ENCODE measurements at places on chromosomes 2 and 18.

DNA sequence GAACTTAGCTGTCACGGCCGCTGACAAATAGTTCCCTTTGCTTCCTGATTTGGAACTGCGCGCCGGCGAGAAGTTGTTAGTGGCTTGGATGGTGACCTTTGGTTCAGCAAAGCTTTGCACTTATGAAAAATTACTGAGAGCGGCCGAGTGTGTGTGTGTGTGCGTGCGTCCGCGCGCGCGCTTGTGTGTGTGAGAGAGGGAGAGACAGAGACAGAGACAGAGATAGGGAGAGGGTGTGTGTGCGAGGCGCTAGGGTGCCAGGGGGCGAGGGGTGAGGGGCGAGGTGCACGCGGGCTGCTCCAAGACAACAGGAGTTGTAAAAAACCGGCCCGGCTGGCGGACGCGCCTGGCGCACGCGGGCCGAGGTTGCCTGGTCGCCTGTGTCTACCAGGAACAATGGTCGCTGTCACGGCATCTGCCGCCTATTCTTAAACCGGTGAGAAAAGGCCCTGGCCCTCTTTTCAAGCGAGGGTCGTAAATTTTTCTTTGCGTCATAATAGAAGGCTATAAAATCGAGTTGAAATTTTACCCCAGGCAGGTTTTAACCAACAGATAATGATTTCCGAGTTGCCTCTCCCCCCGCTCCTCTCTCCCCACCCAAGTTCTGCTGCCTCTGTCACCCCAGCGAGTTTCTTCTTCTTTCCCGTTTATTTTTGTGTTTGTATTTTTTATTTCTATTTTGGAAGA is 535 bp downstream of the HOXD3 start:
- no peak for DNase-seq

GRCh38 chr2:228707846-228708245 is 526.4 kb upstream of the SPHKAP start:
- peak; percentile 0 for DNase-seq

- DNase-seq, result no peak
These were observed 122.6 kb upstream of the OTX1 start for GRCh38 chr2:62928015-62928414.

- no peak for DNase-seq
These were observed 863 bp downstream of the CSRNP3 start for GRCh38 chr2:165470361-165470760.

GRCh38 chr18:58863539-58864145 is 1.0 kb upstream of the ZNF532 start:
- no peak for DNase-seq

DNA sequence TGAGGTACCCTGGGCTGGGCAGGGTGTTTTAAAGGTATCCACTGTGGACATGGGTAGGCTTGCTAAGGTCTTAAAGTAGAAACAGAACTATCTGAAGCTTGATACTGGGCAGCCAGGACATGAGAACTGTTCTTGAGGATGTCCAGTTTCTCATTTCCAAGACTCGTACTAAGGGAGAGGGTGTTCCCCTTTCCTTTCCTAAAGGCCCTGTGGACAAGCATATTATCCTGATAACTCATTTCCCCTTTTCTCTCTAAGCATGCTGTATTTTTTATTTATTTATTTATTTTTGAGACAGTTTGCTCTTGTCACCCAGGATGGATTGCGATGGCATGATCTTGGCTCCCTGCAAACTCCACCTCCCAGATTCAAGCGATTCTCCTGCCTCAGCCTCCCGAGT is 273.6 kb downstream of the PRKCE start:
- no peak for DNase-seq

DNA sequence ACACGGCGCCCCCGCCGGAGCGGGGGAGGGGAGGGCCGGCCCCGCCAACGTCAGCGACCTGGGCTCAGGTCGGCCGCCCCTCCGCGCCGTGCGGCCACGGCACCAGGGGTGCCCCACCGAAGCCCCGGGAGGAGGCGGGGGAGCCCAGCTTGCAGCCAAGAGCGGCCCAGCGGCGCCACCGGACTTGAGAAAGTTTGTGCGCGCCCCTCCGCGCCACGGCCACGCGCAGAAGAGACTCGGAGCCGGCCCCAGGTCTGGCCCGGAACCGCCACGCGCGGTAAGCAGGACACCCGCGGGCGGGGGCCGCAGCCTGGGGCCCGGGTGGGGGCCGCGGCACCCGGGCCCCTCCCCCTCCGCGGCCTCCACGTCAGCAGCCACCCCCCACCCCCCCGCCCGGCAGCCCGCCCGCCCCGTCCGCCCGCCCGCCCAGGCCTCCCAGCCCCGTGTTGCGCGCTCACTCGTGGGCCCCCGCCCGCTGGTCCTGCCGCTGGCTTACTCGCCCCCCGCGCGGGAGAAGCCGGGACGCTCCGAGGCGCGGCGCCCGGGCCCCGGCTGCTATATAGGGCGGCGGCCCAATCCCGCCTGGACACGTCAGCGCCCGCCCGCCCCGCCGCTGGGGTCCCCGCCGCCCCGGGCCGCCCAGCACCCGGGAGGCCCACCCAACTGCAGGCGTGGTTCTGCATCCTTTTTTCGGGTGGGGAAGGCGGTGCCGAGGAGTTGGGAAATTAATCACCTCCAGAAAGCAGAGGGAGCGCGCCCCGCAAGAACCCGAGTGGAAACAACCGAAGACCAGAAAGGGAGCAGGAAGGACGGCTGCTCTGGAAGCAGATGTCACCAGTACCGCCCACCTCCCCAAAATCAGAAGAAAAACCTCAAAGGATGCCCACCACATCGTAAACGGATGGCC is 42.9 kb downstream of the HDLBP start:
- no peak for DNase-seq

DNA sequence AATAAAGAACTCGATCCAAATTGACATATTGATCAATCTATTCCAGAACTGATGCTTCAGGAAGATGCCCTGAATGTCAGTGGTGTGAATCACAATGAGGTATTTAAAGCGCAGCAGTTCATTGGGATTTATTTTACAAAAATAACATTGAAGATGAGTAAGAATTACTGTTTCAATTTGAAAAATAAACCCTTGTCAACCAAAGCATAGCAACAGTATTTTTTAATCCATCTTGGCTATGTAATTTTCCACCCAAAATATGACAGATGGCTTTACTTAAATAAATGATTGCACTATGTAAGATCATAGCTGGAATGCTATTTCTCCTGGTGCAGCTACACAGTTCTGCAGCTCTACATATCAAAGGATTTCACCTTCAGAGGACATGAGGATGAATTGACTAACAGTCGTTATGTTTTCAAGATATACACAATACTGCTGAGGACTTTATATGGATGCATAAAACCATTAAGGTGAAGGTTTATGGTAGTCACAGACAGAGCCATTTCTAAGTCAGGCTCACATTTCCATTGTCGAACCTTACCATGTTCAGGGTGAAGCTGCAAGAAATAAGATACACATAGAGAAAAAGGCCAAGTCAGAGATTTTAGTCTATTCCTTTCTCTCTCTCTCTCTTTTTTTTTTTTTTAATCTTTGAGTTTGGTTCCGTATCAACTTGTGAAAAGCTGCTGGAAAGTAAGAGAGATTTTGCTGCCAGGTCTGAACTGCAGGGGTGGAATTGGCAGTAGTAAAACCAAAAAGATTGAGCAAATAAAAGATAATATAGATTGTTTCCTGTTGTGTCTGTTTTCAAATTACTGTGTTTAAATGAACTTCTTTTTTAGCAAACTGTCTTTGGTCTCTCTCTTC is 398.0 kb upstream of the CDH20 start:
- no peak for DNase-seq

GRCh38 chr2:200000444-200001163 is 45.2 kb downstream of the MAIP1 start:
- no peak for DNase-seq

- DNase-seq, result no peak
These were observed 78.1 kb upstream of the TTC39C start for GRCh38 chr18:23936381-23936958.

DNA sequence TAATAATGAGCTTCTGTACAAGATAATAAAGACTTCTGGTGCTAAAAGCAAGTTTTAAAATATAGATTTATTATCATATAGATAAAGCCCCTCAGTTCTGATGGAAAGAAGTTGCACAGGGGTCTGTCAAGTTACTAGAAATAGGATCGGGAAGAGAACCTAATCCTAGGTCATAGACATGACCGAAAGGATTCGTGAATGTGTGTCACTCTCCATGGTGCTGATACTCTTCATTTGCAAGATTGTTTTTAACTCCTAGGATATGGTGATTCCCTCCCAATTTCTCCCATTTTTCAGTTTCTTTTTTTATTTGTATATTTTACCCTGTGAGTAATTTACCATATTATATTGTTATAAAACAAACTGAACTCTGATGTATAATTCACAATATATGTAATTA is 58.9 kb upstream of the CTNNA2 start:
- DNase-seq, result peak; percentile 18
